ENCODE measurements at places on chromosomes 5 and 9. TPM values are rescaled to one million over a fixed set of nuclear protein-coding genes. Genes with fewer than 3 reads are reported as not detected.

GRCh38 chr5:134001938-134002731 is 2.6 kb downstream of the VDAC1 start:
- no peaks in the 10 kb centered on the region for H3K27me3 ChIP-seq
- no peak for DNase-seq
- H3K36me3 ChIP-seq = peaks cover 3% of the 10 kb centered on the region

DNA sequence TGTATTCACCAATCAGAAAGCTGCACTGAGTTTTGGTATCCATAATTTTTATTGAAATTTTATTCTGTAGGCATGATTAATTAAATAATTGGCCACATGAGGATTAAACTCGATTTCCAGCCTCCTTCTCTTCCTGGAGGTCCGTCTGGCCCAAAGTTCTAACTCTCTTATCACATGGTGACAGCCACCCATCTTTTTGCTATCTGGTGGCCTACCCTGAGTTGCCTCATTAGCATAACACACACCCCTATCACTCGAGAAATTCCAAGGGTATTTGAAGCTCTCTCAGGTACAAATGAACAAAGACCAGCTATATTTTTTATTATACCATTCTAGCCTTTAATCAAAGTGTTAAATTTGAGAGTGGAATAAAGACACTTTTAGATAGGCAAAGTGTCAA is 57.7 kb downstream of the APC start:
- H3K27me3 ChIP-seq = peaks cover 9% of the 10 kb centered on the region
- H3K27ac ChIP-seq = no peak overlapping the region
- peaks cover 3% of the 10 kb centered on the region for H3K4me1 ChIP-seq

DNA sequence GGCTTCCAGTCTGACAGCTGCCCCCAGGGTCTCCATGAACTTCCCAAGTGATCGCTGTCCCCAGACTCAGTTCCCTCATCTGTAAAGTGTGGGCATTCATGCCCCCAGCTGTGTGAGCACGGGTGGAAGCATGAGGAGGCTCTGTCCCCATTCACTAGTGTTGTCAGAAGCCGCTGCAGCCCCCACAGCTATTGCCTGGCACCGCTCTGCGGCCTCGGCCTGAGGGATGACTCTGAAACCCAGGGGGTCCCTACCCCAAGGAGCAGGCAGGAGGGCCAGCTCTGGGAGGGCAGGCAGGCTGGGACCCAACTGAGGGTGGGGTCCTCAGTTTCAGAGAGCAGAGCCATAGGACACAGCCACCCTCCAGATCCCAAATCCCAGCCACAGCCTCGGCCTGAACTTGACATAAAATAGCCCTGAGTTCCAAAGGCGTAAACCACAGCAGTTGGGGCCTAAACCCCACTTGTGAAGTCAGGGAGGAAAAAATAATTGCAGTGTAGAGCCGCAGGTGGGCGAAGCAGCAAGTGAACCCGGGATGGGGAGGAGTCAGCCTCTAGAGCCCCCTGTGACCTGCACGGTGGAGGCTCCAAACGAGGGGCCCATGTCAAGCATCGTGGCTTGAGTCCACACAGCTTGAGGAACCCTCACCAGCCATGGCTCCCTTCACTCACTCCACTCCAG is 66.0 kb upstream of the ADAMTS2 start:
- H3K4me3 ChIP-seq = no peak overlapping the region
- peaks cover 3% of the 10 kb centered on the region for H3K27me3 ChIP-seq
- H3K36me3 ChIP-seq = no peaks in the 10 kb centered on the region
- H3K27ac ChIP-seq = no peak overlapping the region

ECM2 gene
- total RNA-seq = 0.31 TPM

GRCh38 chr5:137105351-137106035 is 393.6 kb downstream of the SPOCK1 start:
- H3K27me3 ChIP-seq = peaks cover 22% of the 10 kb centered on the region
- no peaks in the 10 kb centered on the region for H3K36me3 ChIP-seq
- no peak overlapping the region for H3K27ac ChIP-seq
- no peak overlapping the region for H3K4me3 ChIP-seq
- peaks cover 1% of the 10 kb centered on the region for H3K4me1 ChIP-seq
- DNase-seq = no peak

CFAP77 gene
- total RNA-seq = 0.43 TPM

Measured in progenitor cell of endocrine pancreas (in vitro differentiated cells).